ENCODE measurements at places on chromosomes 3 and 15.

DNA sequence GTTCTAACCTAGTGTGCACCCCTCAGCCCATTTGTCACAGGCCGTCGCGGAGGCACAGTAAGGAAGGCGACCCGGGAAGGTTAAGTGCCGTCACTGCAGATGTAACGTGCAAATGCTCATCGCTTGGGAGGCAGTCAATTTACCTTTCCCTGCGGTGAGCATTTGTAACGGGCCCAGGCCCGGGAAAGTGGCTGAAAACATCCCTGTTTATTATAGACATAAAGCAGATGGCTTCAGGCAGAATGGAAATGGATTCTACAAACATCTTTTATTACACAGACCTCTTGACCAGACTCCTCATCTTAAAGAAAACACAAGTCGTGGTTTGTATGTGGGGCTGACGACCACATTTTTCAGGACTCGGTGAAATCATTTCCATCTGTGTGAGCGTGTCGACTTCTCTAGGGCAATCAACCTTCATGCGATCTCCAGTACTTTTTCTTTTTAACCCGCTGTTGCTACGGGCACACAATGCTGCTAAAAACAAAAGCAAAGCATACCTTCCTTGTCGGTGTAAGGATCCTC lies 43.6 kb downstream of the NMNAT3 start:
- no peak for DNase-seq

- no peak for DNase-seq
Observed at GRCh38 chr3:193028258-193028657, 110.6 kb upstream of the MB21D2 start.

DNA sequence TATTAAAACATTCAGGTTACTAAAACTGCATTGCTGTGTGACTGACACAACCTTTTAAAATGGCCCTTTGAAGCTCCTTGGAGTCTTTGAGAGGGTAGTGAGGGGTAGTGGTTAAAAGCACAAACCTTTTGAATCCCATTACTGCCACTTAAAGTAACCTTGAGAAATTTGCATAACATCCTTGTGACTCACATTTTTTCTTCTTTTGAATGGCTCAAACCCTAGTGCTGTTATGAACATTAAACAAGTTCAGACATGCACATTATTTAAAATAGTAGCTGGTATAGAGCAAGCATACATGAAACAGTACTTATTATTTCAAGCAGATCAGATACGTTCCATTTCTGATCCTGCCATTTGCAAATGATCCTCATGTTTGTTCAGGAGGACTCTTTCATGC lies 3.7 kb upstream of the CLDN1 start:
- DNase-seq = no peak

DNA sequence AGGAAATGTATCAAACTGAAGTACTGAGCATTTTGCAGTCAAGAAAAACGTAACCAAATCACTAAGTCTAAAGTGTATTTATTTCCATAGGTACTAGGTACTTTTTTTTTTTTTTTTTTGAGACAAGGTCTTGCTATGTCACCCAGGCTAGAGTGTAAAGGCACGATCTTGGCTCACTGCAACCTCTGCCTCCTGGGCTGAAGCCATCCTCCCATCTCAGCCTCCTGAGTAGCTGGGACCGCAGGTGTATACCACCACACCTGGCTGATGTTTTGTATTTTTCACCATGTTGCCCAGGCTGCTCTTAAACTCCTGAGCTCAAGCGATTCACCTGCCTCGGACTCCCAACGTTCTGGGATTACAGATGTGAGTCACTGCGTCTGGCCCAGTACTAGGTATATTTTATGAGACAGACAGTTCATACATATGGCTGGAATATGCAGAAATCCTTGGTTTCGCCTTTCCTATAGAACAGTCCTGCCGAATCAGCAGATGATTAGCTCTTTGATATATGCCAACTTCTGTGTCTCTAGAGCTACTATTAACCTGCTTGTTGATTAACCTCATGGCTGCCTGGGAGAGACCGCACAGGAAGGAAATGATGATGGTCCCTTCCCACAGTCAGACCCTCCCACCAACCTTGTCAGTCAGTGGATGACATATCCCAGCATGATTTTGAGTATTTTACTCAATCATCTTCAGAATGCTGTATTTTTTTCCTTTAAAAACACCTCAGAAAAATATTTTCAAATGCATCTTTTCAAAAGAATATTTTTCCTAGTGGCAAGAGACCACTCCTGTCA lies 32.3 kb downstream of the TMOD3 start:
- DNase-seq = no peak

DNA sequence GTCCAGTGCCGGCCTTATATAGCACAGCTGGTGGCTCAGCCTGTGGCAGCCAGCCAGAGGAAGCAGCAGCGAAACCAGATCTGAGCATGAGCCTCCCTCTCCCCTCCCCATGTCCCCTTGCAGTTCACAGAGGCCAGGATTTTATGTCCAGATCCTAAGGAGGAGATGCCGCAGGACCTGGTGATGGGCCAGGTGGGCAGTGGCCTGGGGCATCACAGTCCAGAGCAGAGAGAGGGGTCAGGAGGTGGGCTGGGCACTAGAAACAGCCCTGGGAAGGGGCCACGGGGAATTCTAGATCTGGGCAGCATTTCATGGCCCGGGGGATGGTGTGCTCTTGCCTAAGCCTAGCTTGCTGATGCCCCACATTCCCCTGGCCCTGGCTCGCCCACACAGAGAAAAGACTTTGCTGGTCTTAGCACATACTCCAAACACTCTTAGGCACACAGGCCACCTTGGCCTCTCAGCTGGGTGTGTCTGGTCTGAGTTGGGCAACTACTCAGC lies 259 bp upstream of the CILP start:
- peak; percentile 93 for DNase-seq

DNA sequence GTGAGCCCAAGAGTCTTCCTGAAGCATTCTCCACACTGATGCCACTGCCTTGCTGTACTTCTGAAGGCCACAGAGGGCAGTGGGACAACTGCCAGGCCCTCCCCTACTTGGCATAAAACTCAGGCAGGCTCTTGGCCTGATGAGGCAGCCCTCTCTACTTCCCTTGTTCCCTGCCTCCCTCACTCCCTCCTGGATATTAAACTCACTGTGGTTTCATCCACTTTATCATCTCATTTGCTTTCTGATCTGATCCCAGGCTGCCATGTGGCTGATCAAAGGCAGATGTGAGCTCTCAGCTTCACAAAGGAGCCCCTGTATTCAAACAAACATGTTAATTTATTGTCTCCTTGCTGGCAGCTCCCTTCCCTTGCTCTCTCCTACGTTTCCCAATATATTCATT lies 533.5 kb downstream of the IGSF11 start:
- DNase-seq = peak; percentile 29

All from muscle of leg (tissue), 16 donors.